ENCODE measurements at places on chromosomes 6 and 20.

GRCh38 chr20:52124821-52125220 is 66.8 kb downstream of the ZFP64 start:
- DNase-seq: no peak

- no peak for DNase-seq
Observed at GRCh38 chr6:71414486-71414885, 125.9 kb downstream of the OGFRL1 start.

- no peak for DNase-seq
Observed at GRCh38 chr6:11734861-11735613, 43.6 kb downstream of the ADTRP start.

DNA sequence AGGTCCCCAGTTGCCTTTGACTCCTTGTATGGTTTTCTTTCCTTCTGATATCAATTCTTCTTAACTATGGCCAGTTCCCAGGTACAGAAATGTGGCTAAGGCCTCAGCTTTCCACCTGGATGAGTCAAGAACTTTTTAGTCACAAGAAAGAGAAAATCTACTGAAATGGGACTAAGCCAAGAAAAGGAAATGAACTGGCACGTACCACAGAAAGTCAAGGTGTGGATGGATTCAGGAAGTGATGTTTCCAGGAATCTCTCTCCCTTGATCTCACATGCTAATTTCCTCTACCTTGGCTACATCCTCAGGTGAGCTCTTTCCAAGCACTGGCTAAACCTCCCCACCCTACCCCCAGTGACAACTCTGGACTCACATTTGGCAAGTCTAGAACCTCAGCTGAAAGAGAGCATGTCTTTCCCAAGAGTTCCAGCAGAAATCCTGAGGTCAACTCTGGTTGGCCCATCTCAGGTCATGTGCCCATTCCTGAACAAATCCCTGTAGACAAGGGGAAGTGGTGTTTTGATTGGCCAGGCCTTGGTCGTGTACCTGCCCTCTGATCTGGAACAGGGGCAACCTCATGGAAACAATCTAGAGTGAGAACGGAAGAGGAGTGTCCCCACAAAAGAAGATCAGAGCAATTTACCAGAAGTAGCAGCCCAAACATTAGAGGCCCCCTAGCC is 205.3 kb downstream of the NFATC2 start:
- no peak for DNase-seq

GRCh38 chr6:75794351-75794846 is 45.4 kb downstream of the MYO6 start:
- DNase-seq: no peak

DNA sequence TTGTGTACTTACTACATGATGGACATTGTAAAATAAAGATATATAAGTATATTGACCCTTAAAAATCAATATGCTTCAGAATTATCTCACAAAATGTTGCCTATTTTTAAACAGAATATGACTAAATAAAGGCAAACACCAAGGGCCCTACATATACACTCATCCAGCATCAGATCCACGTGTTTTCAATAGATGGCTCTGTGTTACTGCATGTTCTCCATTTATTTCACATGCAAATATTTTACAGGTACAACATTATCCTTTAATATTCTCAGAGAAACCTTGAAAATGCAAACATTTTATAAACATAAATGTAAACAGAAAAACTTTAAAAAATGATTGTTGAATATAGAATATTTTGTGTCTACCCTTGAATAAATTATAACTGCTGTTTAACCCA is 2.9 kb upstream of the KHDRBS2 start:
- no peak for DNase-seq

- DNase-seq: peak; percentile 1
Observed at GRCh38 chr6:39417440-39417839, 94.9 kb upstream of the KCNK16 start.

DNA sequence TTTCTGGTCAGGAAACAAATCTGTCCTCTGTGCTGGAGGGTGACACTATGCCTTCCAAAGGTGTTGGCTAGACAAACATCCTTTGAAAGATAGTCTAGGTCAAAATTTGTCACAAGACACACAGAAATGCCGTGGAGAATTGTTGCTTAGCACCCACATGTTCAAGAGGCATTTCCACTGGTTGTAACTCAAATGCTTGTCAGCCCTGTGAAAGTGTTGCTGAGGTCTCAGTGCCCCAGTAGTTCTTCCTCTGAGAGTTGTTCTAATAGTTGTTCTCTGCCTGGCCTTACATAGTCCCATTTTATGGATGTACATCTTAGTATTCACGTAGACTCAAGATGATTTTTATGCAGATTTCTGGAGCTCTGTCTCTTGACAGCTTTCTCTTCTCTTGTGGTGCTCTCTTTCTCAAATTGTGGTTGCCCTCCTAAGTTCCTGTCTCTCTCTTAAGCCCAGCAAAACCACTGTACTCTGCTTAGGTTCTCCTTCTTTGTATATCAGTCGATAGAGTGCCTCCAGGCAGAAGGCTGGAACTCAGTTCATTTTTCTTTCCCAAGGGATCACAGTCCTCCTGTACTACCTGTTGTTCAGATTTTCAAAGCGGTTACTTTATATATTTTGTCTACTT is 39.5 kb upstream of the REV3L start:
- DNase-seq: peak; percentile 70

GRCh38 chr20:62494980-62495748 is 19.4 kb upstream of the GATA5 start:
- no peak for DNase-seq

- no peak for DNase-seq
Observed at GRCh38 chr20:63415647-63416391, 54.7 kb upstream of the CHRNA4 start.

- DNase-seq: peak; percentile 9
Observed at GRCh38 chr20:986733-987355, 15.3 kb downstream of the RSPO4 start.

- no peak for DNase-seq
Observed at GRCh38 chr6:137951064-137951597, 84.1 kb downstream of the TNFAIP3 start.

GRCh38 chr20:54650052-54650719 is 174.8 kb downstream of the DOK5 start:
- DNase-seq: no peak

- DNase-seq: no peak
Observed at GRCh38 chr6:21023210-21023609, 489.0 kb downstream of the CDKAL1 start.

DNA sequence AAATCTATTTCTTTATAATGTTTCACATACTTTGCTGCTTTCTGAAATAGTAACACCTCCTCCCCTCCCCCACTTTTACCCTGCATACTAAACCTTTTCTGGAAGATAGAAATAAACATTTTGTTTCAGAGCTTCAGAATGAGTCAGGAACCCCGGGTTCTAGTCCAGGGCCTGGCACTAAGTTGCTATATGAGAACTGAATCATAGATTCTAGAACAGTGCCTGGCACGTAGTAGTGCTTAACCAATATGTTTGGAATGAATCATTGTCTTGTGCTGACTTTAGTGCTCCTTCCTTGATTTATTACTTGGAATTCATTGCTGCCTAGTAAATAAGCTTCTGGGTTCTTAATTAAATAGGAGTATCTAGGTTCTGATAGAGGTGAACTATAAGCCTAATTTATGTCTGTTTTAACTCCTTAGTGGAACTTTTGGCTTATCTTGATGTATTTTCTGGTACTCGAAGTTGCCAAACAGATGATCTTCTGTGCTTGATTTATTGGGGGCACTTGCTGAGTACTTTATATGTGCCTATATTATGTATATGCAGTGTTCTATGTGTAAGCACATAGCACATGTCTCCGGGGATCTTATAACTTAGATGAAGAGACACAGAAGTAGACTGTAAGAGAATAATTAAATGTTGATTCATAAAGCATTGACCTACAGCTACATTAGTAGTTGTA is 18.6 kb downstream of the TAB2 start:
- DNase-seq: no peak

DNA sequence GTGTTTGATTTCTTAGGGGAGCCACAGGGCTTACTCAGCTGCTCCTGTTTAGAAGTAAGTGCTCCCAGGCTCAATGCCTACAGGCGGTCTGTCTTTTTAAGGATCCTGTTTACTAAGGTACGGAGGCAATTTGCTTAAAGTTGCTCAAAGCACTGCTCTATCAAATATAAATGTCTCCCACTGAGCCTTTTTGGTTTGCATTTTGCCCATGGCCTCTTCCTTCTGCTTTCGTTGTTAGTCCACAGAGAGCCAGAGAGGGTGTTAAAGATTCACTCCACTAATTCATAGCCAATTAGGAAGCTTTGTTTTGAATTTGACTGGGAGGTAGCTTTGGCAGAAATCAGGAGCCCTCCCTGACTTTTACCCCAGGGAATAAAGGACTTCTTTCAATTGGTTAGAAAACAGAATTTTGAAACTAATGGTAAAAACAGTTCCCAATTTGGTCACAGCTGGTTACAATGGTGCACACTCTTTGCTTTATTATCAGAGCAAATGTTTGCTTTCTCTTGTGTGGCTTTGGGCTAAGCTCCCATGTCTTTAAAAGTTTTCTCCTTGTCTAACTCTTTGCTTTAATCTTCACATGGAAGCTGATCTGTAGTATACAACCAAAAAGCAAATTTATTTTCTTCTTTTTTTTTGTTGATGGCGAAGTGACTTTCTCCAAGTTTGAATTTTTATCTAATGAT is 126.2 kb downstream of the IMPG1 start:
- no peak for DNase-seq

GRCh38 chr20:62952373-62952967 is at the start of gene SLC17A9:
TSS of gene SLC17A9 (plus strand) at chr20:62952709. CDS start at chr20:62952831, 122 bp downstream.
- no peak for DNase-seq

- no peak for DNase-seq
Observed at GRCh38 chr6:9126878-9127560, 691.7 kb upstream of the SLC35B3 start.

DNA sequence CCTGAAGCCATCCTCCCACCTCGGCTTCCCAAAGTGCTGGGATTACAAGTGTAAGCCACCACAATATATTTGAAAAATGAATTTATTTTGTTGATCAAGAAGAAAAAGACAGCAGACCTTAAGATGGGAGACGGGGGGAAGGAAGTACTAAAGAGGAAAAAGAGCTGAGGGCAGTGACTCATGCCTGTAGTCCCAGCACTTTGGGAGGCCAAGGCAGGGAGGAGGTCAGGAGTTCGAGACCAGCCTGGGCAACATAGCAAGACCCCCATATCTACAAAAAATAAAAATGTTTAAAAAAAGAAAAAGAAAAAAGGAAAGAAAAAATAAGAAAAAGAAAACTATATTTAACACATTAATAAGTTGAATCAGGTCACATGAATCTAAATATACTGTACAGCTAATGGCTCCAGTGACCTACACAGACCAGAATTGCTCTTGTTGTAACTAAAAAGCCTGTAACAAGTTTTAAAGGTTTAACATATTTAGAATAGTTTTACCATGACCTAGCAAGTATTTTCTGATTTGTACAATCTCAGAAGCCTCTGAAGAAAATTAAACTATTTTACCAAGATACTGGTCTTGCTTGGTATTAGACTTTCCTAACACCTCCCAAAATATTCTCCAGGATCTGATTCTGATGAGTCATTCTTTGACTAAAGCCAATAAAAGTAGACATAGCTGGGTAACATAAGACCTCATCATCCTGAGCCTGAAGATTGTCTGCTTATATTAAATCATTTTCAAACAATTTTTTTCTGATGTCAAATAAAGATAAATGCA is 4.3 kb upstream of the AKIRIN2 start:
- no peak for DNase-seq

DNA sequence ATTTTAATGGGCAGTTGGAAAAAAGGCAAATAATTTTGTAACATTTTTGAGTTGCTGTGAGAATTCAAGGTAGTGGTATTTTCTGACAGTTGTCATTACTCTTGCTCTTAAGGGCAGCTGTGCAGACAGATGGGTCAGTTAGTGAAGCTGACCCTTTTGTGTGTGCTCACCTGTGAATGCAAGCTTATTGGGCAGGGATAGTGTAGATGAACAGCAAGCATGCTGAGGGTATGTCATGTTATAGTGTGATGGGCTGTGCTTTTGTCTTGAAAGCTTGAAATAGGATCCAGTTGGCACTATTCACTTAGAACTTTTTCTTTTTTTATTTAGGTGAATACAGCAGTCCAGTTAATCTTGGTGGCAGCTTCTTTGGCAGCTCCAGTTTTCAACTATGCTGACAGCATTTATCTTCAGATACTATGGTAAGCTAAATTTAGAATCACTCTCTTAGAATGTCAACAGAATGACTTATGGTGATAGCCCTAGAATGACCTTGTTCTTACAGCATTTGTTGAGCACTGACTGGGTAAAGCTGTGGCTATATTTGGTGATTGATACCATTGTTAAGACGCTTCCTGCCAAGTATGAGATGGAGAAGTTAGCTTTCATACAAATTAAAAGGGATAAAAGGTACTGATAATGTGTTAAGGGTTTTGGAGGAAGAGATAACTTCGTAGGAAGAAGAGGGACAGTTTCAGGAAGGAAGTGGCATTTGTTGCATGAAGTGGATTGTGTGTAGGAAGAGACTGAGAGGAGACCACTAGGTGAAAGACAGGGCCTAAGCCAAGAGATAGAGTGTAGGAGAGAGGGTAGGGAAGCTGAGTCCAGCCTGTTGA is 19.5 kb downstream of the LRRN4 start:
- DNase-seq: peak; percentile 76

DNA sequence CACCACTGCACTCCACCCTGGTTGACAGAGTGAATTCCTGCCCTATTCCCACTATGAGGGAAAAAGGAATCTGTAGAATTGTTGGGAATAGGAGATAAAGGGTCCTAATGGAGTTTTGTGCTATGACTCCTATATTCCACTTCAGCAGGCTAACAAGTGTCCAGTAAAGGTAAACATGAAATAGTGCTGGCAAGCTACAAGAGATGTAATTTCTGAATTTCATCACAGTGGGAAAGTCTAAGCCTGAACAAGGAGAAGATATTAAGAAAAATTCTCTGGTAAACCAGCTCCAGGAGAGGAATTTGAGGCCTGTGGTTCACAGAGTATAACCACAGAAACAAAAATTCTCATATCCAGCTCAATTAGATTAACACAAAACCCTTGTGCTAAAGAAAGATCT is 10.3 kb upstream of the C6orf58 start:
- no peak for DNase-seq

GRCh38 chr6:54094786-54095185 is 16.5 kb upstream of the MLIP start:
- no peak for DNase-seq

GRCh38 chr6:53103993-53104675 is 38.9 kb downstream of the FBXO9 start:
- peak; percentile 27 for DNase-seq

GRCh38 chr6:110738899-110739365 is 76.3 kb downstream of the CDK19 start:
- DNase-seq: peak; percentile 61

DNA sequence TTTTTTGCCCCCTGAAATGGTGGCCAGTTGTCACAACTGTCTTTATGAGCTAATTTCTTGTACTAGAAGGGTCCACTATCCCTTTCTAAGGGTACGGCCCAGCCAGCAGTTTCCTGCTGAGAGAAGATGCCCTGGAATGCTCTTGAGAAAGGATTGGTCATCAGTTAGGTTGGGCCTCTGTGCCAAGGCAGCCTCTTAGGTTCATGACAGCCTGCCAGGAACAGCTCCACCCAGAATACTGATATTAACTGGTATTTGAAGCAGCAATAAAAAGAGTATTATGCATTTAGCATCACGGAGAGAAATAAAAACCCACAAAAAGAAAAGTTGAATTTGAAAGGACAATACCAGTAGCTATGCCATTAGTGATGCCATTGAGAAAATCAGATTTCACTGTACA is 9.0 kb upstream of the HINT3 start:
- no peak for DNase-seq

GRCh38 chr6:1739680-1740079 is 130.0 kb downstream of the FOXC1 start:
- DNase-seq: no peak

- DNase-seq: peak; percentile 44
Observed at GRCh38 chr6:95660544-95660943, 83.2 kb downstream of the MANEA start.

GRCh38 chr6:139536751-139537617 is 162.5 kb upstream of the CITED2 start:
- DNase-seq: no peak

- DNase-seq: no peak
Observed at GRCh38 chr6:132715204-132715603, 1.3 kb upstream of the VNN1 start.

Measured in common myeloid progenitor, CD34-positive (primary cell).